H1 (cell line): ENCODE measurements at places on chromosomes 2 and 18. TPM values are rescaled to one million over a fixed set of nuclear protein-coding genes. Genes with fewer than 3 reads are reported as not detected.

DNA sequence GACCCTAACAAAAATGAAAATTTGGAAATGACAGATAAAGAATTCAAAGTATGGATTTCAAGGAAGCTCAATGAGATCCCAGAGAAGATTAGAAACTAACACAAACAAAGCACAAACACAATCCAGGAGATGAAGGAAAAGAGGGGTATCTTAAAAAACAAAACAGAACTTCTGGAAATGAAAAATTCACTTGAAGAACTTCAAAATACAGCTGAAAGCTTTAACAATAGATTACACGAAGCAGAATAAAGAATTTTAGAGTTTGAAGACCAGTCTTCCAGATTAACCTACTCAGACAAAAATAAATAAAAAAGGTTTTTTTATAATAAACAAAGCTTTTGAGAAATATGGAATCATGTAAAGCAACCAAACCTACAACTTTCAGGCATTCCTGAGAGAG lies 671.8 kb upstream of the SLC39A10 start:
- no peaks in the 10 kb centered on the region for H3K27me3 ChIP-seq
- H3K4me3 ChIP-seq: no peak overlapping the region
- H3K27ac ChIP-seq: no peak overlapping the region
- no peaks in the 10 kb centered on the region for H3K4me1 ChIP-seq

- no peak overlapping the region for H3K4me3 ChIP-seq
- H3K27me3 ChIP-seq: no peaks in the 10 kb centered on the region
- H3K4me1 ChIP-seq: no peaks in the 10 kb centered on the region
- no peak for DNase-seq
- no peaks in the 10 kb centered on the region for H3K36me3 ChIP-seq
Observed at GRCh38 chr2:114063346-114063745, 173.5 kb downstream of the ACTR3 start.

GRCh38 chr2:181484851-181485637 lies 27.9 kb downstream of the ITGA4 start:
- no peak overlapping the region for H3K4me3 ChIP-seq
- no peak overlapping the region for H3K27ac ChIP-seq
- no peaks in the 10 kb centered on the region for H3K4me1 ChIP-seq
- no peaks in the 10 kb centered on the region for H3K27me3 ChIP-seq
- no peak for DNase-seq

DNA sequence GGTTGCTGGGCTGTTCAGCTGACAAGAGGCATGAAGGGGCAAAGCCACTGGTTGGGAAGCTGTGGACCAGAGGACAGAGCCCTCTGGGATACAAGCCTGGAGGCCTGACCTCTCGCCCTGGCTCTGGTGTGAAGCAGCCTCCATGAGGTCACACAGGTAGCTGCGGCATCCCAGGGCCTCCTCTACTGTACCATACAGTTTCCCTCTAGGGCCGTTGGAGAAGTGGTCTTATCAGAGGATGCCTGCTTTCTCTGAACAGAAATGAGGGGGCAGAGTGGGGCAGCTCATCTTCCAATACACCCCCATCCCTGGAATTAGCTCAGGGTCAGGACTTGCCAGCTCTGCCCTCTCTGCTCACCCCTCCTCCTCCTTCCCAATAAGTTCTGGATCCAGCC lies 135.1 kb upstream of the SMAD2 start:
- no peak overlapping the region for H3K4me3 ChIP-seq
- no peaks in the 10 kb centered on the region for H3K4me1 ChIP-seq
- H3K36me3 ChIP-seq: no peaks in the 10 kb centered on the region
- H3K27me3 ChIP-seq: no peaks in the 10 kb centered on the region; the same call in 1 of the 2 replicates

- no peak for DNase-seq
- no peak overlapping the region for H3K4me3 ChIP-seq
- H3K4me1 ChIP-seq: no peaks in the 10 kb centered on the region
- no peak overlapping the region for H3K27ac ChIP-seq
- H3K27me3 ChIP-seq: no peaks in the 10 kb centered on the region
Observed at GRCh38 chr2:70596293-70596692, 42.7 kb upstream of the TGFA start.

ALPI gene
- not detected in 2 replicates for total RNA-seq

SLC11A1 gene
- 0.21 and 0.43 TPM in 2 replicates for total RNA-seq

OTOS gene
- total RNA-seq: 0.63 TPM in 1 of 2 replicates, not detected in the other

UGT1A8 gene
- total RNA-seq: not detected in 2 replicates

MAPK4 gene
- total RNA-seq: 2.1 and 3.2 TPM in 2 replicates
